ENCODE measurements at places on chromosomes 2 and 18. TPM values are rescaled to one million over a fixed set of nuclear protein-coding genes. Genes with fewer than 3 reads are reported as not detected.

GRCh38 chr18:35267161-35267651 is 22.8 kb downstream of the ZSCAN30 start:
- DNase-seq = peak; percentile 67

DNA sequence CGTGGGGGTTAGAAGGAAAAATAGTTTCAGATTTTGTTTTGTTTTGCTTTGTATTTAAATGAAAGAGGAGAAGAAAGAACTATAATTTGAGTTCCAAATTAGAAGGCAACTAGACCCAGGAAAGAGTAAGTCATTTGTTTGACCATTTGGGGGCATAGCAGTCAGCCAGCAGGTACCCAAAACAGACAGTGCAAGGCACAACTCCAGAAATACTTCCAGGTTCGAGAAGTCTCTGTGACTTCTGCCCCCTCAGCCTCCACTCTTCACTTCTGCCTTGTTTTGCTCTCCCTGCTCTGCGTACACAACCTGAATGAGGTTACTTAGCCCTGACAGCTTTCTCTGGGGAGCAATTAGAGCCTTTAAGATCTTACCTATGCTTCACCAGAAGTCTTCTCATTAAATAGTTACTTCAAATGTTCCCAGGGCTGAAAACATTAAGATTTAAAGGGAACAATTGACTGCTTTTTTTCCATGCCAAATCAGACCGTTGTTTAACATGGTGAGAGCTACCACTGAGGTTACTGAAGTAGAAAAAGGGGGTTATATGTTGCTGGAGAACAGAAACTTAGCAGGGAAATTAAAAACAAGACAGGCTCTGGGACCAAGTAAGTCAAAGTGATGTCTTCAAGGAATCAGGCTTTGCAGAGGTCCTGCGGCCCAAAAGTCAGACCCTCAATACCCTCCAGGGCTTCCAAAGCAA is 216.9 kb downstream of the BCL11A start:
- no peak for DNase-seq

- peak; percentile 30 for DNase-seq
These were observed 115.1 kb downstream of the CAPN13 start for GRCh38 chr2:30691948-30692828.

DNA sequence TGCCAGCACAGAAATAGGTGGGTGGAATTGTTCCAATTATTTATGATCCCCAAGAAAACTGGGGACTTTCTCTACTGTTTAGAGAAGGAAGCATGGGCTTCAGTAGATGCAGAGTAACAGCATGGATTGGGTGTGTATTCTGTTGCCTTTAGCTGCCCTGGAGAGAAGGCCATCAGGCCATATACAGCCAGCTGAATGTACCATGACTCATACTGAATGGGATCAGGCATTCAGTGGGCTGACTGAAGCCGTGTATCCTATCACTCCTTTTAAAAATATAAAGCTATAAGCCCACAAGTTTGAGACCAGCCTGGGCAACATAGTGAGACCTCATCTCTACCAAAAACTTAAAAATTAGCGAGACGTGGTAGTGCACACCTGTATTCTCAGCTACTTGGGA is 16.7 kb upstream of the PLEKHM3 start:
- no peak for DNase-seq

DNA sequence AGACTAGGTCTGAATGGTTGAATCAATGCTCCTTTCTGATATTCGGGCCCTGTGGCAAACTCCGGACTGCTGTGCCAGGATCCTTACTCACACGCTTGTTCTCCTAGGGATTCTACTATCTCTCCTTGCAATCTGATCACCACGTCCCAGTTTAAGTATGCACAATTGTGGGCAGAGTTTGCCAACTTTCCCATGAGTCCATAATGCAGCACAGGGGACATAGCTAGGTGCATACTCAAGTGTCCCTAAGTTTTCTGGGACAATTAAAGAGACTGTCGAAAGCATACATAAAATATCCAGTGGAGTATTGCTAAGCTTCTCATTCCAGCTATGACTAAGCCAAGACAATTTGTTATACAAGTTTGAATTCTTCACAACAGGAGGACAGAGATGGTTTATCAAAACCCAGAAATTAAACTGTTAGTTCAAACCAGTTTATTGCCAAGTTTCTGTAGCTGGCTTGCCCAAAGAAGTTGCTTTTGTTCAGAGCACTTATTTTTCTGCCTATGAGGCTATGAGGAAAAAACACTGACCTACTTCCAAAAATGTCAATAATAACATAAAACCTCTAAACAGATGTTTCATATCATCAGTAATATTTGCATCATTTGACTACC is 136.1 kb downstream of the EXOC6B start:
- no peak for DNase-seq

DNA sequence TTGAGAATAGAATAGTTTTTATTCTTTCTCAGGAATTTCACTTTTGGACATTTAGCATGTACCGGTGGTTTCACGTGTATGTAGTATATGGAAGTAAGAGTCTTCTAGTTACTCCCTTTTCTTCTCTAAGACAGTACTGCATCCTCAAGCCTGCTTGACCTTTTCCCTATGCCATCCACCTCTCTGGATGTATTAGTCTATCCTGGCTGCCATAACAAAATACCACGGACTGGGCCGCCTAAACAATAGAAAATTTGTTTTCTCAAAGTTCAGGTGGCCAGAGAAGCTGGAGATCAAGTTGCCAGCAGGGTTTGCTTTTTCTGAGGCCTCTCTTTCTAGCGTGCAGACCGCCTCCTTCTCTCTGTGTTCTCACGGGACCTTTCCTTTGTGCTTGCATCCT is 1.3 kb upstream of the CMPK2 start:
- DNase-seq = no peak

DNA sequence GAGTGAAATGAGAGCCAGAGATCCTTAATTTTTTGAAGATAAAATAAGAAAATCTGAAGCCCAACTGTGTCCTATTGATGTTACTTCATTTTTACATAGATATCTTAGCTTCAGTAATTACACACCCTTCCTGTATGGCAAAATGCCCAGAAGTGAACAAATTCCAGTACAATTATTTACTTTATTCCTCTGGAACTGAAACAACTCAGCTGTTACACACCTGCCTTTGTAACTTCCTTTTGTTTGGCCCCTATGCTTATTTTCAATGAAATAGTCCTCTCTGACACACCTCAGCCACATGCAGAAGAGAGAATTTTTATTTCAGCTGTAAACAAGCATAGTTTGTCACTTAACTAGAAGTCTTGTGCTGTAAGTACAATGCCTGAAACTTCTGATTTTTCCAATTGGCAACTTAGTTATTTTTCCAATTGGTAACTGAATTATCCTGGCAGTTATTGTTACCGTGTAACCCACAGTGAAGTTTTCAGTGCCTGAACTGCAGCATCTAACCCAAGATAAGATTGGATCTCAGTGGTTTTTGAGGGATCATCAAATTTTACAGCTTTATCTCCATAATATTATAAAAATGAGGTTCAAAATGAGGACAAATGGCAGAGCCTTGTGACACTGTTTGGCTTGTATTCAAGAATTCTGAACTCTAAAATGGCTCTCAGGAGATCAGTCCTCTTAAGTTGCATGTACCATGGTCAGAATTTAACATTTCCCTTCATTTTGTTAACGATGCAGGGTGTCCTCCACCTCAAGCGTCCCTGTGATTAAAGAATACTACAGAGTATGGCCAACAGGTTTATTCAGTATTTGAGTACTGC is 82.6 kb downstream of the PKP4 start:
- no peak for DNase-seq

DNA sequence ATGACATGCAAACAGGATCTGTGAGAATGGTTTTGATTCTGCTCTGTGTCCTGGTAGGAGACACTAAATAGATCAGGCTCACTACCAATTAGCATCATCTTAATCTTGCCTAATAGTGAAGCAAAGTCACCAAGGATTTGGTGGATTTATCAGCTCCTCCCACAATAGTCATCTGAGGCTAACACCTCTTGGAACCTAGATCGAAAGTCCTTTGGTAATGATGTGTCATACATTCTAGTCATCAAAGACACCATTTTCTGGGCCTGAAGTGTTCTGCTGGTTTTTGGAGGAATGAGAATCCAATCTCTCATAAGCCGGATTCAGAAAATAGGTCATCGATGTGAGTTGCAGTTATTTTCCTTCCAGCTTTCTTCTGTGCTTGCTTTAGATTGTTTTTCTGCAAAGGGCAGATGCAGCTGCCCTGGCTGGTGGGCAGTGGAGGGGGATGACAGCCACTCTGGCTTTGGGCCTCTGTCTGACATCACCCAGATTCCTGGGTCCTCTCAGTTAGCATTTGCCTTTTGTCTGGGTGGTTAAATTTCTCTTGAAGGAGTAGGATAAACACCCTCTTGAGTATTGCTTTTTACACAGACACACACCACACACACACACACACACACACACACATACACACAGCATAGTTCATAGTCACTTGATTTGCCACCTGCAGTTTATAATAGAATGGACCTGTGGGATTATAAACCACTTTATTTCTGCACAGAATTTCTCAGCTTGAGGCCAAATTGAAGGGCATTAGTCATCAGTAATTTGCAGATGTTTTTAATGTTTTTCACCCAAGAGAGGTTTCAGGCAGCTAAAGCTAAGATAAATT is at the start of gene MYO3B:
TSS of gene MYO3B (plus strand) at position 198 of the 832 bp plus-strand sequence. CDS start at position 339, 141 bp downstream.
- no peak for DNase-seq

DNA sequence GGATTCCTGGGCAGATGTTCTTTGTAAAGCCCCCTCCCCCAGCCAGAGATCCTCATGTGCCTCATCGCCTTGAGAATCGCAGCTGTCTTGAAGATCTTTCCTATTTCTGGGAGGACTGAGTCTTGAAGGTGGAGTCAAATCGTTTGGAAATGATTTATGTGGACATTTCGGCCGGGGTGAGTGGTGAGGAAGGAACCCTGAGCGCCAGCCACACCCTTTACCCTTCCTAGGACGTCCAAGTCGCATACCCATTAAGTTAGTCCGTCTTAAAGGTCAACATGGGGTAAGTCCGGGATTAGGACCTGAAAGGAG is 84.9 kb upstream of the ZCCHC2 start:
- no peak for DNase-seq

DNA sequence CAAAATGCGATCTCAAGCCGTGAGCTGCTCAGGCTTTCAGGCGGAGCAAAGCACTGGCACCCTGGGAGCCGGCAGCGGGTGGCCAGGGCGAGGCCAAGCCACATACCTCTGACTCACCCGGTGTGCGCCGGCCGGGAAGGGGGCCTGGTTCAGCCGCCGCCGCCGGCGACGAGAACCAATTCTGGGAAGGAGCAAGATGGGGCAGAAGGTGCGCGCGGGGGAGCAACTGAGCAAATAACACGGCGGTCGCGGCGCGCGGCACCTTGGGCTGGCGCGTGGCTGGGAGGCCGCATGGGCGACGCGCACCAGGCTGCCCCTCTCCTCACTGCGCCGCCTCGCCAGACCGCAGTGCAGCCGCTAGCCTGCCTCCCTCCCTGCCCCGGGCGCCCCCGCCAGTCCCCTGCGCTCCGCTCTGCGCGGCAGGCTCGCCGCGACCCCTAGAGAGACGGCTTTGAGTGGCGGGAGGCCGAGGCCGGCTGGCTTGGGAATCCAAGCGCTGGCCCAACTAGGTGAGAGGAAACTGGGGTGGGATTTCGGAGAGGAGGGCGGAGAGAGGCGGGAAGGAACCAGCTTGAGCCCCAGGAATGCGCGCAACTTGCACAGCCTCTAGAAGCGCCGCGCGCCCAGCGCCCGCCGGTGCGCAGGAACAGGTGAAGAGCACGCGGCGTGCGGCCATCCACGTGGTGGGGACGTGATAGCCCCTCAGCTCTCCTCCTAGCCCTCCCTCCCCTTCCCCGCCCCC is 3.2 kb downstream of the NRP2 start:
- no peak for DNase-seq

DNA sequence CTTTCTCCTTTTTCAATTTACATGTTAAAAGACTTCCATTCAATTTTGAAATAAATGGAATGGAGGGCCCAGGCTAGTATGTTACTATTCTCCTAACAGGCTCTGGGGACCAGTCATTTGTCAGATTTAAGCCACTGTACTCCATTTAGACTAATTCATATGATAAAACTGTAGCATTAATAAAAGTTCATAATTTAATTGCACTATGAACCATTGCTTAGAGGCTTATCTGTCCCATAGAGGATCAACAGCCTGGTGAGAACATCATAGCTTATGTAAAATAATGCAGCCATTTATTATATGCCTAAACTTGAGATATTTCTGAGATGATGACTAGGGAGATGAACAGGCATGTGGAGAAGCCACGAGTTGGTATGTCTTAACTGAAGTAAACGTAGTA is 156.0 kb downstream of the RIT2 start:
- no peak for DNase-seq

DNA sequence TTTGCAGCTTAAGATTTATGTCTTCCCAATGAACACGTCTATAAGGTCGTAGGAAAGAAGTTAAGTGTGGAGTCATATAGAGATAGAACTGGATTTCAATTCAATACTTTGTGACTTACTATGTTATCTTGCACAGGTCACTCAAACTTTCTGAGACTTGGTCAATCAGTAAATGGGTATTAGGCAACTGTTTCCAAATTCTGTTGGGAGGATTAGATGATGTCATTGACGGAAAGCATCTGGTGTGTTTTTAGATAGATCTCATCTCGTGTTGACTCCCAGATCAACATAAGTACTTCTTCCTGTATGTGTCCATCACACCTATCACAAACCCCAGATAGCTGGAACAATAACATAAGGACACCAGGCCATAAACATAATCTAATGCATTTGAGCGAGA is 771.1 kb upstream of the FANCL start:
- DNase-seq = no peak

- DNase-seq = no peak
These were observed 908.9 kb upstream of the GYPC start for GRCh38 chr2:125747165-125747425.

- peak; percentile 25 for DNase-seq
These were observed 48.9 kb downstream of the POLR1A start for GRCh38 chr2:86056590-86057331.

- no peak for DNase-seq
These were observed 274.7 kb upstream of the SIX2 start for GRCh38 chr2:45283764-45284620.

DNA sequence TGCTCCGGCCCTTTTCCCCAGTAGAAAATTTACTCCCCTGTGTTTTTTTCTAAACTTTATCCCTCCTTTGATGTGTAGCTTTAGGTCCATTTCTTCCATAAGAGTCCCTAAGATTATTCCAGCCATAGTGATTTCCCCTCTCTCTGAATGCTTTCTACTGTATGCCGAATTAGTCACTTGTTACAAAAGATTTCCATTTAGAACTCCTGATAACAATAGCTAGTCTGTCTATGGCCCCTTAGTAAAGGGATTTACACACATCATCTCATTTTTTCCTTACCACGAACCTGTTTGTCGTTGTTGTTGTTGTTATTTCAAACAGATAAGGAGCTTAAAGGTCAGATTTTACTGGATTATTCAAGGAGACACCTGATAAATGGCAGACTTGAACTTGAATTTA is 256.1 kb downstream of the PAX3 start:
- no peak for DNase-seq

GRCh38 chr2:145114726-145115125 is 594.8 kb upstream of the ZEB2 start:
- no peak for DNase-seq

The IL1RN gene
- total RNA-seq = 1.8 TPM

The TRIM43 gene
- total RNA-seq = 0.23 TPM

The CREG2 gene
- not detected for total RNA-seq

The NIFK gene
- total RNA-seq = 58.4 TPM

The LIMS3 gene
- total RNA-seq = 0.93 TPM

The CLEC4F gene
- not detected for total RNA-seq

The SKA1 gene
- total RNA-seq = 47.5 TPM

The CFAP53 gene
- 0.50 TPM for total RNA-seq

The DLGAP1 gene
- not detected for total RNA-seq

All from activated CD8-positive, alpha-beta memory T cell treated with anti-CD3 and anti-CD28 coated beads, Interleukin-2, amount 10 ng/mL, durations not matched to agents 7 days and 5 days (primary cell).